ENCODE measurements at places on chromosomes 3 and 15.

DNA sequence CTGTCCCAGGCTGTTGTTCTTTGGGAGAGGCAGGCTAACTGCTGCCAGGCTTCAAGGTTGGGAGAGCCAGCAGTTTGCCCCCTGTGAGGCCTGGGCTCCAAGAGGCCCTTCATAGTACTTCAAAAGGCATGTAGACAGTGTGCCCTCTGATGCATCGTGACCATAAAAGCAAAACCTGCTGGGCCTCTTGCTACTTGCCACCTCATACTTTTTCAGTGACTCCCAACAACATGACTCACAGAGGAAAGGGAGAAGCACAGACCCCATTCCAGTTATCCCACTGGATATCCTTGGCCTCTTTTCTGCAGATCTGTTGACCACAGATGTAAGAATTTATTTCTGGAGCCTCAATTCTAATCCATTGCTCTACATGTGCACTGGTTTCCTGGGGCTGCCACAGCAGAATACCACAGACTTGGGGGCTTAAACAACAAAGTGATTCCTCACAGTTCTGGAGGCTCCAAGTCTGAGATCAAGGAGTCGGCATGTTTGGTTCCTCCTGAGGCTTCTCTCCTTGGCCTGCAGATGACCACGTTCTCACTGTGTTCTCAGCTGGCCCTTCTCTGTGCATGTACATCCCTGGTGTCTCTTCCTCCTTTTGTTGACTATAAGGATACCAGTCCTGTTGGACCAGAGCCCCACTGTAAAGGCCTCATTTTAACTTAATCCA is 8.9 kb upstream of the NSMCE3 start:
- no peak for DNase-seq

- DNase-seq: no peak
Observed at GRCh38 chr3:72441284-72441994, 406.8 kb downstream of the SHQ1 start.

DNA sequence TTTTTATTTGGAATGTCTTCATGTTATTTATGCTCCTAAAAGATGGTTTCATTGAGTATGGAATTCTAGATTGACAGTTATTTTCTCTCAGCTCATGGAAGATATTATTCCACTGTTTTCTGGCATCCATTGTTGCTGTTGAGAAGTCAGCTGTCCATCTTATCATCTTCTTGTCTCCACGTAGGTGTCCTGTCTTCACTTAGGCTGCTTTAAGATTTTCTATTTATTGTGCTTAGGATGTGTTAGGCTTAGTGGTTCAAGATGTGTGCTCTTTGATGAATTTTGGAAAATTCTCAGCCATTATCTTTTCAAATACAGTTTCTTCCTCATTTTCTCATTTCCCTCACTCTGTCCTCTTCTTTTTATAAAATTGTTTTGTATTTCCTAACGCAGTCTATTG is 52.0 kb downstream of the SNRK start:
- no peak for DNase-seq

- DNase-seq: no peak
Observed at GRCh38 chr3:126267169-126267975, 87.0 kb upstream of the ALDH1L1 start.

DNA sequence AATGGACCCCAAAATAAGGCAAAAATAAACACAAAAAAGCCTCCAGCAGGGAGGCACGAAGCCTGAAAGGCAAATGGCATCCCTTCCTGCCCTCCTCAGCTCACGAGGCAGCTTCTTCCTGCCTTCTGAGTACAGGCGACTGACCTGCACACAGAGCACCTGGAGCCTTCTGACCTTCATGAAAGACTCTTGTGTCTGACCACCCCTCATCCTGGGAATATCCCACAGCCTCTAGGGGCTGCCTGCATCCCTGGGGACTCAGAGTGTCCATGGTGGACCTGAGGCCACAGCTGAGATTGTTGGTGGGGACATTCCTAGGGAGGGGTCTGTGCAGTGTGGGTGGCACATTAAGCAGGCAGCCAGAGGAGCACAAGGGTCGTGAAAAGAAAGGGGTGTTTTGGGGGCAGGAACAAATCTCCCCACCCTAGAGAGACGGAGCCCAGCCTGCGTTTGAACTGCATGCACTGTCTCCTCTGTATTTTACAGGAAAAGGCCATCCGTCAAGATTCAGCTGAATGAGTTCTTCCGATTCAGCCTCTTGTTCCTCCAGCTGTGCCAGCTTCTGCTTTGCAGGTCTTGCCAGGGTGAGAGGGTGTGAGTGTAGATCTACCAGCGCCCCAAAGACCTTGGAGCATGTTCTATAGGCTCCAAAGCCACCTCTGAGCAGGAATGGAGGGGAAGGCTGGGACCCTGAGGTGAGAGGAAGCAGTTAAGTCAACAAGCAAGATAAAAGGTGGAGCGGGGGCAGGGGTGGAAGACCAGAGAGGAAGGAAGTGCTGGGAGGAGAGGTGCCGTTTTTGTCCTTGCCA is 80.4 kb upstream of the MEF2A start:
- no peak for DNase-seq

DNA sequence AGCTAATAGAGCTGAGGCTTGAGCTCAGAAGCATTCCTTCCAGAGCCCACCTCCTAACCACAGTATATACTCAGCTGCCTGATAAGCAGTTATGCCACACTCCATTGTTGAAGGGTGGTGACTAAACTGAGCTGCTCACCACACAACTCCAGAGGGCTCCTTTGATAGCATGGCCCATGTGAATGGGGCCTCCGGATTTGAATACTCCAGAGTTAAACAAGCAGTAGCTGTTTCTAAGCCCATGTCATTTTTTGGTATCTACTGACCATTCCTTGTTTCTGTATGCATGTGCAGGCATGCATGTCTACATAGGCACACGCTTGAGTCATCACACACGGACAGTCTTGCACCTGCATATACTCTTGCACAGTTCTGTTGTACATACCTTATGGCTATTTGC is 28.9 kb downstream of the IGSF10 start:
- no peak for DNase-seq

Data from activated naive CD4-positive, alpha-beta T cell treated with anti-CD3 and anti-CD28 coated beads for 36 hours (primary cell).